ENCODE measurements at places on chromosomes 3 and 15.

GRCh38 chr3:142239421-142239820 lies 14.0 kb upstream of the GK5 start:
- no peak for DNase-seq

DNA sequence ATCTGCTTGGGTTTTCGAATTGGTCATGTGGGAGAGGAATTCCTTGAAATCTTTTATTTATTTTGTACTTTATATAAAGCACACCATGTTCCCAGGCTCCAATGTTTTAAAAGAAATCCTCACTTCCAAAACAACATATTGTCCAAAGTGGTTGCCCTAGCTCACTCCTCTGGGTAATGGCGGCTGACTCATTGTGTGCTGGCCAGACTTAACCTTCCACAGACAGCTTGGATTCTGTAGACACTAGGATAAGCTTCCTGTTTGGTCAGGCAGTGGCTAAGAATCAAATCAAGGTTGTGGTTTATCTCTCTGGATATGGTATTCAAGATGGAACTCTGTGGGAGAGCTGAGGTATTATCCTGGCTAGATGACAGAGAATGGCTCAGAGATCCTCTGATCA lies 55.8 kb upstream of the FAM98B start:
- no peak for DNase-seq

GRCh38 chr3:15271785-15272381 lies 60.5 kb downstream of the SH3BP5 start:
- no peak for DNase-seq

GRCh38 chr15:50652671-50653070 lies 33.9 kb downstream of the TRPM7 start:
- no peak for DNase-seq

DNA sequence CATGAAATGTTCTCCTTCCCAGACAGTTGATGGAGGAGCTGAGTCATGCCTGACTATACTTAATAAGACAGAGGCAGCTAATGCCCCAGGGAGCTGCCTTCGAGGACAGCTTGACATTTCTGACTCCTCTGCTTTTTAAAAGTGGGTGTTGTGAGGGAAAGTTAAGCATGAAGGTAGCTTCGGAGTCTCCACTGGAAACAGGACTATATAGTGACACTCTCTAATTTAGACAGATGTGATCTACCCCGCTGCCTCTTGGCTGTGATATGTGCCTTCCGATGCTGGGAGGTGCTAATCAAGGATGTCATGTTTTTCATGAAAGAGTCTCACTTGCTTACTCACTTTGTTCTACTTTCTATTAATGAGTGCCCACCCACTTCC lies 72.7 kb downstream of the IL1RAP start:
- no peak for DNase-seq

DNA sequence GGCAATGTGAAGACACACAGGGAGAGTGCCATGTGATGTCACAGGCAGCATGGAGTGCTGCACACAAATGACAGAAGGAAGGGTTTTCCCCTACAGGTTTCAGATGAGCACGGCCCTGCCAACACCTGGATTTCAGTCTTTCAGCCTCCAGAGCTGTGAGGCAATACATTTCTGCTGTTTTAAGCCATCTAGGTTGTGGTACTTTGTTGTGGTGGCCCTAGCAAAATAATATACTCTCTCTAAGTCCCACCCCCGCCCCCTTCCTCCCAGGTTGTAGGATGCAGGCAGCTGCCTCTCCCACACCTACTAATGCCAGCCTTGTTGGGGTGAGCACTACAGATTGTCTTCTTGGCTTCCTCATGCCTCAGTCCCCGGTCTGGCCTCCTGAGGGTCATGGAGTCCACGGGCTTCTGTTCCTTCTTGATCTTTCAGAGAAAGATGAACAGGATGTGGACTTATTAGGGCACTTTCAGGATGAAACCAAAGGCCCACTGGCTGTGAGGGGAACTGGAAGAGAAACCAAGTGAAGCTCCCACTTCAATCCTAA lies 180.0 kb downstream of the CD47 start:
- no peak for DNase-seq

- no peak for DNase-seq
Measured at GRCh38 chr15:94057305-94057704, 174.1 kb upstream of the MCTP2 start.

GRCh38 chr3:150727653-150728502 lies 24.2 kb upstream of the ERICH6 start:
- DNase-seq = peak; percentile 86

DNA sequence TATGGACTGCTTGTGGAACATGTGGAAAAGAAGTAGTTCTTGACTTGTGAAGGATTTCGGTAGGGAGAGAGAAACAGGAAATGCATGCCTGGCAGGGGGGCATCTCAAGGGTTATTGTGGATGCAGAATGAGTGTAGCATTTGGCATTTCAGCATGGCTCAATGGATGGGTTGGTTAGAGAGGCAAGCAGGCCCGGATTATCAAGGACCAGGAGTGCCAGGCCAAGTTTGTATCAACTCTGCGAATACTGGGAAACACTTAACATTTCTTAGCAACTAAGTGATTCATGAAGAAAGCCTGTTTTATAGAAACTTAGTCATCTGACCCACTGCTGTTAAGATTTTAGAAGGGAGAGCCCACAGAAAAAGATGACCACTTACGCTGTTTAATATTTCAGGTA lies 33.6 kb downstream of the KIF15 start:
- no peak for DNase-seq

GRCh38 chr3:137285924-137286323 lies 328.1 kb downstream of the IL20RB start:
- DNase-seq = no peak

DNA sequence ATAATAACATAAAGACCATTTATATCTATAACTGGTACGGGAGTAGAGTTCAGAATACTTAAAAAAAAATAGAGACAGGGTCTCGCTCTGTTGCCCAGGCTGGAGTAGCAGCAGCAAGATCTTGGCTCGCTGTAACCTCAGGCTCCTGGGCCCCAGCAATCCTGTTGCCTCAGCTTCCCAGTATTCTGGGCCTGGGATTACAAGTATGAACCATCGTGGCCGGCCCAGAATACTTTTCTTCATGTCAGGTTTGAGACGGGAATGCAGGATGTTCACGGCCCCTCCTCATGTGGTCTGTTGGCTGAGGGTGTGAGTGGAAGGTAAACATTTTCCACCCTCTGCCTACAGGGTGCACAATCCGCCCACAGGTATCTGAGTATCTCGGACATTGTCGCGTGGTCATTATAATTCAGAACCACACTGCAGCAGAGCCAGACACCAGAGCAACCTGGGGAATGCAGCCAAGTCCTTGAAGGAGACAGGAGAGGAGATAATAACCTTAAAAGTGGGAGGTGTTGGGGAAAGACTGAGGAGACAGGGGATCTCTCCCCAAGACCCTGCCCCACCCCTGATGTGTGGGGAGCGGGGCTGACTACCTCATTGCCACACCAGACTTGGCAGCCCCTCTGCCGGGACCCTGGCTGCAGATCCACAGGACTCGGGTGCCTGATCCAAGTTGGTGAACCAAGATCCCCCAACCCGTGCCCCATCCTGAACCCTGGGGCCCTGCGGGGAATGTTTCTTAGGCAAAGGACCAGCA lies 106.8 kb downstream of the ADCY5 start:
- DNase-seq = no peak

GRCh38 chr3:48595075-48595525 lies at the start of gene COL7A1:
Gene COL7A1, minus strand, starts transcription at chr3:48595329. Its CDS starts 170 bp downstream, at chr3:48595159.
- no peak for DNase-seq

GRCh38 chr3:32186097-32186496 lies 52.4 kb upstream of the CMTM8 start:
- no peak for DNase-seq

DNA sequence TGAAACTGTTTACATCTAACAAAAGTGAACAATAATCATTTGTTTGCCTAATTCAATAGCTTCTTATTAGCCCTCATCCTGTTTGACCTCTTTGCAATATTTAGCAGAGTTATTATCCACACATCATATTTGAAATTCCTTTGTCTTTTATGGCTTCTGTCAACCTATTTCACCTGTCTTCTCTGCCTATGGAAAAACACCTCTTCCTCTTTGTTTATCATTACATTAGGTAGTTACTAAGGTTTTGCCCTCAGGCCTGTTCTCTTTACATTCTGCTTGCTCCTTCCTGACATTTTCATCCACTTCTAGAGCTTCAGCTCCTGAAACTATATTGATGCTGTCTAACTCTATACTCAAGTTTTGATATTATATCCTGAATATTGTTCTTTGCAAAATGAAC lies 183.0 kb downstream of the SUCNR1 start:
- no peak for DNase-seq

DNA sequence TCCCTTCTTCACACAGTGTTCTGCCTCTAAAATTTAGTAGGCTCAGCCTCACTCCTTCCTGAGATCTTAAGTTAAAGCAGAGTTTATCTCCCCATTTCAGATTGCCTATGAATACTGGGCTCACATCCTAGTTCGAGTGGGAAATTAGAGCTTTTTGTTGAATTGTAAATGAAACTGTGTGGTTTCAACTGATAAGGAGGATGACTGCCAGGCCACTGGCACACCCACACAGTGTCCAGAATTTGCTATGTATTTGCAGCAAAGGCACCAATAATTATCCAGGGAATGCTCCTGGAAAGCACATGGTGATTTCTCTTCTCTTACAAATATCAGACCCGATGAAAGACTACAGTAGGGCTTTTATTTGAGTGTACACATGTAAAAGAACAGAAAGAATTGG lies 308.1 kb upstream of the COL8A1 start:
- no peak for DNase-seq

DNA sequence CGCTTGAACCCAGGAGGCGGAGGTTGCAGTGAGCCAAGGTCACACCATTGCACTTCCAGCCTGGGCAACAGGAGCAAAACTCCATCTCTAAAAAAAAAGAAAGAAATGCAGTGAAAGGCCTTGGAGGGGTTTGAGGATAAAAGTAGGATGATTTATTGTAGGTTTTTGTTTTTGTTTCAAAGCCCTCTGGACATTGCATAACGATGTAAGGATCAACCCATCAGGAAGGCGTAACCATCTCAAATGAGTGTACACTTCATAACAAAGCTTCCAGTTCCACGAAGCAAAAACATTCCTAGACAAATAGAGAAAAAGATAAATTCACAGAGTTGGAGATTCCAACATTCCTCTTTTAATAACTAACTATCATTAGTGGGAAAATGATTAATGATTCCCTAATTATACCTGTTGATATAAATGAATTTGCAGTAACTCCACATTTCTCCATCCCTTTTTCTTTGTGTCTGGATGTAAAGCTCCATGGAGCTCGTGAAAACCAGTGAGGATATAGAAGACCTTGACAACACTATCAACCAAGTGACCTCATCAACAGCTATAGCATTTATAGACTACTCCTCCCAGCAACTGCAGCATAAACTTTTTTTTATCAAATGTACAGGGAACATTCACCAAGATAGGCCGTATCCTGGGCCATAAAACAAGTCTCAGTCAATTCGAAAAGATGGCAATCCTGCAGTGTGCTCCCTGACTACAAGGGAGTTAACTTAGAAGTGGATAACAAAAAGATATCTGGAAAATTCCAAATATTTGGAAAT lies 48.7 kb upstream of the PPP4R2 start:
- no peak for DNase-seq

DNA sequence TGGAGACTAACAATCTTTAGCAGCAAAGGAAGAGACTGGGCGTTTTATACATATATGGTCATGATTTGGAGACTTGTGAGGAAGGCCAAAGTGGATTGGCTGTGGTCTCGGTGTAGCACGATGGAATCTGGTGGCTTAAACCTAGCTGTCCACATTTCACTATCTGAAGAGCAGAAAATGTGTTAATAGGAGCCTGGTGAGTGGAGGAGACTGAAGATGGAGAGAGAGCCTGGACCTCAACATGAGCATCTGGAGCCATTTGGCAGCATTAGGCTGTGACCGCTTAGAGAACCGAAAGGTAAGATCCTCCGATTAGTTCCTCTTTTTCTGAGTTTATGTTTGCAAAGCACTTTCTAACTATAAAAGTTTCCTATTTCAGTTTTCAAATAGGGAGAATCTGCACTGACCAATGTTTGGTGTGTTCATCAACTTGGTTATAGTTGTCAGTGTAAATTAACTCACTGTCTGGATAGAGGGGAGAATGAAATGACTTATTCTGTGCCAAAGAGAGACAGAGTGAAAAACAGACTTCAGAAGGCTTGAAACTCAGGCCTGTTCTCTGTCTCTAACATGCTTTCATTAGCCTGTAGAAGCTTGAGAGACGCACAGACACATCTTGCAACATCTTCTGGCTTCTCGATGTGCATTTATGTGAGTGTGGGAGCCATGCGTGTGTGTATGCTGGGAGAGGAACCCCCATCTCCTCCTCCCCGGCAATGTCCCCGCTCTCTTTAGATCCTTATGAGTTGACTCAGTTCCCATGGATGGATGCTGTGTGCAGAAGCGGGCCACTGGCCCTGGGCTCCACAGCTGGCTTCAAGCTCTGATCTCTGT lies 244.7 kb upstream of the TBL1XR1 start:
- DNase-seq = no peak

DNA sequence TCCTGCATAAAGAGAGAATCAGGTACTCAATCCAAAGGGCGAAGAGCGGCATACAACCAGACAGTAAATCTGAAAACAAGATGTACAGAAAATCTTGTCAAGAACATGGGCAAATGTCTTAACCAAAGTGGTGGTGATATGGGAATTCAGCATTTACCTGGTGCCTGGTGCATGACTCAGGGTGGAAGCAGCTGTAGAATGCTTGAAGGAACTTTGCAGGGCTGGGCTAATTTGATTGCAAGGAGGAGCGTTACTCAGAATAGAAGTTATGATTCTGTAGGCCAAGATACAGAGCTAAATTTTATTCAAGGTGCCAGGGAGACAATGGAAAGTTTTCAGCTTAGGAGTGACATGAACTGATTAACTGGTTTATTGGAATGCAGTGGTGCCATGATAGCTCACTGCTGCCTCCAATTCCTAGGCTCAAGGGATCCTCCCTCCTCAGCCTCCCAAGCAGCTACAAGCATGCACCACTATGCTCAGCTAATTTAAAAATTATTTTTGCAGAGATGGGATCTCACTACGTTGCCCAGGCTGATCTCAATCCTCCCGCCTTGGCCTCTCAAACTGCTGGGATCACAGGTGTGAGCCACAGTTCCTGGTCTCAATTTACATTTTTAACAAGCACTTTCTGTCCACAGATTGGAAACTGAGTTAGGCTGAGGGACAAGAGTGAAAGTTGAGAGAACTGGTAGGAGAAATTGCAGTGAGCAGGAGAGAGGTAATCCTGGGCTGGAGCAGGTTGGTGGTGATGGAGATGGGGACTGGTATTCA lies 91.5 kb upstream of the TBC1D5 start:
- DNase-seq = no peak

GRCh38 chr3:46614431-46614830 lies 2.1 kb downstream of the FAM240A start:
- DNase-seq = peak; percentile 94

- no peak for DNase-seq
Measured at GRCh38 chr3:56055951-56056350, 412.3 kb downstream of the ERC2 start.

DNA sequence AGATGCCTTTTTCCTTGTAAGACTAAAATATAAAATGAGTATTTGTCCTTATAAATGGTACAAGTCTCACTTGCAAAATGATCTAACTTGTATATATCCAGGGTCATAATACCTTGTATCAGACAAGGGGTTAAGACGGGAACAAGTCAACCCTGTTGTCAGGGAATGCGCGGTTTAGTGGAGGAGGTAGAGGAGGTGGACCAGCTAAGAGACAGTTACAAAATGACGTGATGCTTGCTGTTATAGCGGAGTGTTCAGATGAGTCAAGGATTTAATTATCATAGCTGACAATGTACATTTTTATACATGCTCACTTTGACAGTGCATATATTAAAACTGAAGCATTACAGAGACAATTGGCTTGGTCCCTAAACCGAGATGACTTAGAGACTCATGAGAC lies 26.8 kb upstream of the KLHL25 start:
- DNase-seq = no peak

Data from hematopoietic multipotent progenitor cell treated with erythropoietin and hydrocortisone succinate and interleukin-3 and kit ligand, for 15 days (in vitro differentiated cells).